WERI-Rb-1 (cell line): ENCODE measurements at places on chromosomes 6 and 20.

DNA sequence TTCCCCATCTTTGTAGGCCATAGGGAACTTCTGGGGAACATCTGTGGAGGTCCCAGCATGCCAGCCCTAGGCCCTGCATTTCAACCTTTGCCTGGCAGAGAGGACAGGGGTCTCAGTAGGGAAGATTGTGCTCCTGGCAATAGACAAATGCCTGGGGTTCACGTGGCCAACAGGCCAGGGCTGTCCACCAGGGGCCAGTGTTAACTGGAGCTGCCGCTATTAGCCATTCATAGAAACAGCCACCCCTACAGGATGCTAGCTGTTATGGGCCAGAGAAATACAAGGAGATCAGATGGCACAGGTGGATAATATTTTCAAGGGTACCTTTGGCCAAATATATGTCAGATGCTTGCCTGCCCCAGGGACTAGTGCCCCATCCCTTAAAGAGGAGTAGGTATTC lies 932.9 kb downstream of the QKI start:
- peak; percentile 53 for DNase-seq

- DNase-seq = no peak
These were observed 35.2 kb downstream of the SLC22A1 start for GRCh38 chr6:160156842-160157241.

GRCh38 chr6:95431637-95432228 lies 145.6 kb upstream of the MANEA start:
- peak; percentile 32 for DNase-seq

DNA sequence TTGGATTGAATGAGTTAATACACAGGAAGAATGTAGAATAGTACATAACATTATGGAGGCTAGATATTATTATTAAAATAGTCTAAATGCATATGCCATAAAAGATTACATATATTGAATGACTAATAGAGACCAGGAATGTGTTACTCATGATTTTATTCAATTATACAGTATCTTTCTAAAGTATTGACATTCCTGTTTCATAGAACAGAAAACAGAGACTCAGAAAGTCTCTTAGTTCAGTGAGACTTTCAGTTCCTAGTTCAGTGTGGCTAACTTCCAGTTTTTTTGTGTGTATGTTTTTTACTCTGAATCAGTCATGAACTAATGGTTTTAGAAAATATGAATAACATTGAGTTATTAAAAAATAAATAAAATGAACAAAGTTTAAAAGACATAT lies 34.6 kb upstream of the TMEM244 start:
- no peak for DNase-seq

DNA sequence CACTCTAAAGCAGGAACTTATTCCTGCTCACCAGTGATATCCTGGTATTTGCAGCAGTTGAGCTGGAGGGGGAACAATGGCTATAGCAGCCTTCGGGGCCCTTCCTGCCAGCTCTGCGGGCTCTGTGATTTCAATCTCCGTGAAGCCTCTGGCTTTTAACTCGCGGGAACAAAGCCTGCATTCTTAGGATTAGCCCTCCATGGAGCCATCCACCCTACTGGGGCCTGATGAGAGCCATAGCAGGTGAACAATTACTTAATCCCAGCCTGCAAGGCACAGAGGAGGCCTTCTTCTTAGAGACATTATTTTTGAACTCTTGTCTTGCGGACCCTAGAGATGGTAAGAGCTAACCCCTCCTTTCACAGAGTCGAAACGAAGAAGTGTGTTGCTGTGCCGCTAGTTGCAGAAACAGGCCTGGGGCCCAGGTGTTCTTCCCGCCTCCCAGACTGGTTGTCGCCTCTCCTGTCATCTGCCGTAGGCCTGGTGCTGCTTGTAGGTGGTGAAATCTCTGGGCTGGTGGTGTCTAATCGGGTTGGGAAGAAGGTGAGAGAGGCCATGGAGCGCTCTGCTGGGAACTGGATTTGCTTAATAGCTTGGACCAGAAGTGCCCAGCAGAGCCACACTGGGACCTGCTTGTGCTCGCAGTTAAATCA lies 9.7 kb downstream of the GHRH start:
- peak; percentile 87 for DNase-seq

- no peak for DNase-seq
These were observed 1.9 kb upstream of the IRF4 start for GRCh38 chr6:389622-390021.

DNA sequence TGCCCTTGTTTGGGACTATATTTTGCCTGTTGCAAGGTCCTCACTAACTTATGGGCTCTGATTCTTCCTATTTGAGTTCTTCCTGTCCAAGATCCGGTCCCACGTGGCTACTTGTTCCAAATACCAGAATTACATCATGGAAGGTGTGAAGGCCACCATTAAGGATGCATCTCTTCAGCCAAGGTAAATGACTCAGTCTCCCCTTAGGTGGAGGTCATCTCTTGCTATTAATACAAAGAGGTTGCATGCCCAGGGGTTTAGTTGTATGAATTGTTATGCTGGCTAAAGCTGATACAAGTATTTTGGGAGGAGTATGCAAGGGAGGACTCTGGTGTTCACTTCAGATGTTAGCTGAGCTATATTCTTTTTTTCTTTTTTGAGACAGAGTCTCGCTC lies 9.1 kb downstream of the RNF114 start:
- no peak for DNase-seq

DNA sequence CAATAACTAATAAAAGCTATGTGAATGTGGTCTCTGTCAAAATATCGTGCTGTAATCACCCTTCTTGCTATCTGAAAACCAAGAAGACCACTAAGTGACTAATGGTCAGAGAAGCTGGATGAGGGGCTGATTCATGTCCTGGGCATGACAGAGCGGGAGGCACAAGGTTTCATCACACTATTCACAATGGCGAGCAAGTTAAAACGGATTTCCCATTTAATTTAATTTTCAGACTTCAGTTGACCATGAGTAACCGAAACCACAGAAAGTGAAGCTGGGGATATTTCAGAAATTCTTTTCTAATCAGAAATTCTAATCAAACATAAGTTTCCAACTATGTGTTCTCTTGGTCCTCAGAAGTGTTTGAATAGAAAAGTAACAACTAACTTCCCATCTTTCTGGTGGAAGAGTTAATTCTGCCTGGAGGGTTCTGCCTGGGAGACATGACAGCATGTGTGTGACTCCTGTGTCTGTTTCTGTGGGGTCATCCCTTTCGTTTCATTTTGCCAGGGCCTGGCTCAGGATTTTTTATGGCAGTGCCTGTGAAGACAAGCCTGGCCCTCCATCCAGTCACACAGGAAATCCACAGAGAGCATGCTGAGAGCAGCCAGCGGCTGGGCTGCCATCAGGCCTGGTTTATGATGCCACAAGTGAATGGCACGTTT lies 98.9 kb downstream of the FAM120B start:
- DNase-seq = no peak

GRCh38 chr6:84635081-84635761 lies 129.2 kb downstream of the TBX18 start:
- no peak for DNase-seq

GRCh38 chr20:8150591-8150990 lies 18.5 kb downstream of the PLCB1 start:
- DNase-seq = no peak

DNA sequence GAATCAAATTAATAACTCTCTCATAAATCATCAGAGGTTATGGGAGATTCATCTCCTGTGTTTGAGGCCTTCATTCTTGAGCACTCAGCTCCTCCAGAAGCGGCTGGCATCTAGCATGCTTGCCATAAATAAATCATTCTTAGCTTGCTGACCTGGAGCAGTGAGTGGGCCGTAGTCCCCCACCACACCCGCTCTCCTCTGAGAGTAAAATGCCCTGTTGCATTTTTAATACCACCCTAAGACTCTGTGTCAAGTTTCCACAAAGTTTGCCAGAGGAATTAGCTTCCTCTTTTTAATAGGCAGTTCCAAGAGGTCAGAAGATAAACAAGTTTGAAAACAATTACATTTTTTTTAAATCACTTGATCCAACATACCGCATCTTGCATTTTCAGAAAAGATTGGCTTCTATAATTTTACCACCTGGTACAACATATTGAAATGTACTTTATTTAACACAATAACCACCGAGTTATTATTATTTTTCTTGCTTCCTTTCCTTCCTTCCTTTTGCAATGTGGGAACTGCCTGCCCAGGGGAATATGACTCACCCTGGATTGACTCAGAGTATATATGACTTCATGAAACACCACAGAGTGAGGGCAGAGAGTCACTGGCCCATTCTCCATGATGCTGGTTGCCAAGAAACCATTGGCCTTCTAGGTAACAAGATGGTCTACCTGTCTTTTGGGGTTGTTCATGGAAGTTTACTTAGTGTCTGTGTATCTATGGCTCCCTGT lies 29.4 kb upstream of the CLIC5 start:
- no peak for DNase-seq

GRCh38 chr6:12733876-12734275 lies 17.3 kb downstream of the PHACTR1 start:
- no peak for DNase-seq

GRCh38 chr6:168078175-168078942 lies 653 bp downstream of the FRMD1 start:
- DNase-seq = no peak

GRCh38 chr6:127481111-127481510 lies 21.9 kb upstream of the KIAA0408 start:
- DNase-seq = no peak
